ENCODE measurements at places on chromosomes 4 and X.
A peak's percentile ranks its signal among the peaks of the same experiment; 100 is the strongest.

GRCh38 chr4:100295792-100296191 lies 105.5 kb upstream of the DDIT4L start:
- no peak for DNase-seq

DNA sequence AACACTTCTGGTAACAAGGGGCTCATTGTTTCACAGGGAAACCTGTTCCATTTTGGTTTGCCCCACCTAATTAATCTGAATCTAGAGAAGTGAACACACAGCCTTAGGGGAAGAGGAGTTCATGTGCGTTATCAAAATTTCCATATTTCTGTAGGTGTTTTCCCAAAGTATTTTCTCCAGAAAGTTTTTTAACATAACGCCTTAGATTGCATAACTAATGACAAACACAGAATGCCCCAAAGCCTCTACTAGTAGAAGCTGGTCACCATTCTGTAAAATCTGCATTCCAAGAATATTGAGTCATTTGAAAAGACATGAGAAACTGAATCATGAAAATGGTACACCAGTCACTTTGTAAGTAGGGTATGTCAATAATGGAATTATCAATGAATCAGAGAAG lies 41.1 kb downstream of the IL13RA2 start:
- no peak for DNase-seq

- no peak for DNase-seq
Observed at GRCh38 chr4:161573836-161574235, 590.0 kb downstream of the FSTL5 start.

GRCh38 chrX:49988143-49988542 lies 65.7 kb downstream of the CLCN5 start:
- no peak for DNase-seq

DNA sequence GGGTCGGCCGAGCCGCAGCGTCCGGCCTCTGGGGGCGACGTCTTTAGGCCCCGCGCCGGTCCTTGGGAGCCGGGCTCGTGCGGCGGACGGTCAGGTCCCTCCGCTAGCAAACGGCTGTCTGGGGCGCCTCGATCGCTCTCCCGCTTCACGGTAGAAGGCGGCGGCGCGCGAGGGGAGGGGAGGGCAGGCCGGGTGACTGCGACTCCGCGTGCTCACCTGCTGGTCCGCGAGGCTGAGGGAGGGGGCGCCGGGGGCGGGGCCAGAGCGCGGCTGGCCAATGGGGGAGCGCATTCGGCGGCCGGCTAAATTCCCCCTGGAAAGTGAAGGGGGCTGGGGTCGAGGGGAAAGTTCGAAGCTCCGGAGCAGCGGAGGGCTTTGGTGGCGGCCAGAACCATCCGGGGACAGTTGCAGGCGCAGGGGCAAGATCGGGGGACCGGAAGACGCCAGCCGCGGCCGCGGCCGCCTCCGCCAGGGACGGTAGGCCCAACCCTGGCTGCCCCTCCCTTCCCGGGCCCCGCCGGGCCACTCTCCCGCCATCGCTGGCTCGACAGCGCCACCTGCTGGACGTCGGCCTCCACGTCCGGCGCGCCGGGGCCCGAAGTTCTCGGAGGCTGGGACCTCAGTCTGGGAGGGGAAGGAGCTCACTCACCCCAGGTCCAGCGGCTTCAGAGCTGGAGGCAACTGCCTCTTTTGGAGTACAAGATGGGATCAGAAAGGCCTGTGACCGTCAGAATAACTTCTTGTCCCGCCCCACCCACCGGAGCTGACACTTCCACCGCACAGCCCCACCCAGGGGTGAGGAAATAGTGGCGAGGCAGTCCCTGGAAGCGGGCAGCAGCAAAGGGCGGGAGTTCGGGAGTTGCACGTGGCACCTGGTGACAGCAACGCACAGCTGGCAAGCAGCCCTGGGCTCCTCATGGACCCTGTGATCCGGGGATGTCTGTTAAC lies 49.9 kb downstream of the ELF4 start:
- DNase-seq: peak; percentile 90

DNA sequence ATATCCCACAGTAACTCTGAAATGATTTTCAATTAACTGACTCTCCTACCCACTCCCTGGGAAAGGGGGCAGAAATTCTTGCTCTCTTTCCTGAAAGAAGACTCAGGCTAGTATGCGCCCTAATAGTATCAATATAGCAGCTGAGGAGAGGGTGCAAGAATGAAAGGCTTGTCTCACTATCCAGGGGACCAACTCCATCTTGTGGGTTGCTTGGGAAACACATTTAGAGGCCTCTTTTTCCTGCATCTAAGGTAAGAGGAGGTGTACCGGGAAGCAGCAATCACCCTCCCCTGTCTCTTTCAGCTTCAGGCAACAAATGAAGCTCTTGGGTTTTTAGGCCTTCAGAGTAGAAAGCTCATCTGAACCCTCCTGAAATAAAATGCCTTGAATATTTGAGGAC lies 11.3 kb downstream of the TMEM255A start:
- DNase-seq: no peak

DNA sequence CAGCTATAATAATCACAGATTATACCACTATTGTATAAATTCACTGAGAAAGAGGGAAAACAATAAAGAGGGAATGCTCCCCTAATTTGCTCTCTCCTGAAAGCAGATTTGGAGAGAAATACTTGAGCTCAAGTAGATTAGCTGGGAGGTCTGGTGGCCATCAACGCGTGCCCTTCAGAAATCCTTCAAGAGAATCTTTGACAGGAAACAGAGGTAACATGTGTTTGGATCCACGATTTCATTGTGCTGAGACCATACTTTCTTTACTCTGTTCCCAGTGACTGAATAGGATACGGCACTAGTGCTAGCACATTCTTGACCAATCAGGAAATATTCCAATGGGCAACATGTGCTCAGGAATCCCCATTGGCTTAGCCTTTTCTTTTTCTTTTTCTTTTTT lies 1395.3 kb downstream of the RAPGEF2 start:
- DNase-seq: no peak
